ENCODE measurements at places on chromosomes 4 and X.

DNA sequence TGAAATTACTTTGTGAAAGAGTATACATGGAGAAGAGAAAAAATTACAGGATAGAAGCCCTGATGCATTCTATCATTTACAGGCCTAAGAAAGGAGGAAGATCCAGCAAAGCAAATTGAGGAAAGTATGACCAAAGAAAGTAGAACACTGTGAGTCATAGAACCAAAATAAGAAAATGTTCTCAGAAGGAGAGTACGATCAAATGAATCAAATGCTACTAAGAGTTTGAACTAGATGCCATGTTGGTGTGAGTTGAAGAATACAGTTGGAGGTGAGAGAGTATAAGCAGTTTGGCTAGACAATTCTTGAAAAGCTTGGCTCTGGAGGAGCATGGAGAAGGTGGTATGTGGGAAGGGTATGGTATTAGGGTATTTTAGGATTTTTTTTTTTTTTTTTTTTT, 161.8 kb downstream of the RPA4 start:
- no peak for DNase-seq

GRCh38 chr4:136731025-136731424, 801.3 kb downstream of the PCDH18 start:
- no peak for DNase-seq

GRCh38 chr4:2095236-2096072, 36.3 kb downstream of the NAT8L start:
- DNase-seq: no peak

DNA sequence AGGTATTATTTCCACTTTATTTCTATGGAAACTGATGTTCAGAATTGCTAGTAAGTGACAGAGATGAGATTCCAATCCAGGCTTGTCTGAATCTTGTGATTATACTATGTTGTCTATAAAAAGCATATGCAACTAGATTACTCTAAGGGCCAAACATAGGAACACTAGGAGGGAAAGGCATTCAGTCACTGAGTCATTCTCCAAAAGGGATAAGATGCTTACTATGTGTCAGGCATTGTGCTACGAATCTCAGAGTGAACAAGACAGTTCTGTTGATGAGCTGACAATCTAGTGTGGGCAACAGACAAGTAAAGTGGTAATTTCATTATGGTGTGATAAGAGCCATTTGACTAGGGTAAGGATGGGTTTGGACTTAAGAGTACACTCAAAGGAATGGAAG, 77.2 kb downstream of the RASL11B start:
- DNase-seq: no peak

DNA sequence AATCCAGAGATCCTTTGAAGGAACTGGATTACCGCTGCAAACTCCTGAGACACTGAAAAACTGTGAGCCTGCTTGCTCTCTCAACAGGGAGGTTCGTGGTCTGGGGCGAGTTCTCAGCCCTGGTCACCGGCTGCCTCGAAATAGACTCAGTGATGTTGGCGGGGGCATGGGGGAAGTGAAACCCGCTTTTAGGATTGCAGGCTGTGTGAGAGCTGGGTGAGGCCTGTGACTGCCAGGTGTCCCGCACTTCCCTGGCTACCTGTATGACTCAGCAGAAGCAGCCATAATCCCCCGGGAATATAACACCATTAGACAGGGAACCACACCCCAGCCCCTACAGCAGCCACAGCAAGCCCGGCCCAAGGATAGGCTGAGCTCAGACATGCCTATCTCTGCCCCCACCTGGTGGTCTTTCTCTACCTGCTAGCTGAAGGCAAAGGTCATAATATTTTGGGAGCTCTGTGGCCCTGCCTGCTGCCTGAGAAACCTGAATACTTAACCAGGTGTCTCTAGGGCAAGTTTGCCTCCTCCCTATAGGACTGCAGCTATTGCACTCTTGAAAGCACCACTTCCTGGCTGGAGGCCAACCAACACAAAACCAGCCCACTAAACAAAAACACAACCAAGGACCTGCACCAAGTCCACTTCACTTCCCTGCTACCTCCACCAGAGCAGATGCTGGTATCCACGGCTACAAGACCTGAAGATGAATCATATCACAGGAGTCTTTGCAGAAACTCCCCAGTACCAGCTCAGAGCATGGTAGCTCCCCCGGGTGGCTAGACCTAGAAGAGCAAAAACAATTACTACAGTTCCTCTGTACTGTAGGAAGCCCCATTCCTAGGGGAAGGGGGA, 202.0 kb downstream of the RRAGB start:
- no peak for DNase-seq

DNA sequence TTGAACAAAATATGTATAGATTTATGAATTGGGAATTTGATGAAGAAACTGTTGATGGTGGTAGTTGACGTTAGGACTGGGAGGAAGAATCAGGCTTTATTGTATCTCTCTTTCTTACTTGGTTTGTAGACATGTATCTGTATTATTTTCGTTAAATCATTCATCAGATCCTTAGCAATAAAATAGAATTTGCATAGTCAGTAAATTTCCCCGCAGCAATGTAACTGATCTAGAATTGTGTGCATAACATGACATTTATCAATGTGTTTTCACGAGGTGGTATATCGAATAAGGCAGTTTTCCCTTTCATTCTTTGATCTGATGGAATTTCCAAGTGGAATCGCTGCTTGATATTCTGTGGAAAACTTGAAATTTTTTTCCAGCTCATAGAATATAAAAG, 308.8 kb downstream of the SPRY1 start:
- no peak for DNase-seq

GRCh38 chr4:162046135-162046534, 117.7 kb downstream of the FSTL5 start:
- no peak for DNase-seq

GRCh38 chr4:150082241-150082640, 4.0 kb downstream of the DCLK2 start:
- no peak for DNase-seq

- DNase-seq: no peak
Measured at GRCh38 chr4:105556206-105556605, 3.8 kb downstream of the ARHGEF38 start.

- no peak for DNase-seq
Measured at GRCh38 chr4:123352240-123352945, 44.2 kb upstream of the SPRY1 start.

DNA sequence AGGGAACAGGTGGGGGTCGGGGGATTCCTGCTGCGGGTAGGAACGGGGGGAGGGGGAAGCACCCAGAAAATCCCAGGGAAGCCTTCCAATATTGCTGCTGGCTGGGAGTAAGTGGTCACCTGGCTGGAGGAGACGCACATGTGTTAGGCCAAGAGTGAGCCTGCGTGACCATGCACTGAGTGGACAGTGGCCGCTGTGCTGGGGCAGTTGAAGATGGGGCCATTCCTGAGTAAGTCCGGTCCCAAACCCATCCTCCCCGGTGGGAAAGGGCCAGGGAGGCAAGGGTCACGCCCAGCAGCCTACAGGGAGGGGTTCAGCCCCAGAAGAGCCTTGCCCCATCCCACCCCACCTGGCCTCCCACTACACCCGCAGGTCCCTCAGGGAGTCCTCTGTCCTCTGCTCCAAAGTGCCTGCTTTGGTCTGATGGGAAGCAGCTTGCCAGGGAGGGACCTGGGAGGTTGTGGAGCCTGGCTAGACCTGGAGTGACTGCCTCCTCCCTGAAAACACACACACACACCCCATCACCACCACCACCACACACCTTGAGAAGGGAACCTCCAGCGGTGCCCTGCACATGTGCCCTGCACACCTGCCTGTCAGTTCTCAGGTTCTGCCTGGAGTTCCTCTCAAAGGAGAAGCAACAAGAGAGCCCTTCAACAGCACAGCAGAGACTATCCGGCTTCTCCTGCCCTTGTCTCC, 6.1 kb downstream of the L1CAM start:
- no peak for DNase-seq

DNA sequence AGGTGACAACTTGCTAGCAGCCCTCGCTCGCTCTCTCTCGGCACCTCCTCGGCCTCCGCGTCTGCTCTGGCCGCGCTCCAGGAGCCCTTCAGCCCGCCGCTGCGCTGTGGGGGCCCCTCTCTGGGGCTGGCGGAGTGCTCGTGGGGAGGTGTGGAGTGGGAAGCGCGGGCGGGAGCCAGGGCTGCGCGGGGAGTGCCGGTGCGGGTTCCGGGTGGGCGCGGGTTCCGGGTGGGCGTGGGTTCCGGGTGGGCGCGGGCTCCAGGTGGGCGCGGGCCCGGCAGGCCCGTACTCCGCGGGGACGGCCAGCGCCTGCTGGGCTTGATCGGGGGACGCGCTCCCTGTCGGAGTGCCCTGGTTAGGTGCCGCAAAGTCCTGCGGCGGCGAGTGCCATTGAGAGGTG, 384.3 kb downstream of the GPM6A start:
- no peak for DNase-seq

GRCh38 chr4:8558080-8558960, 21.9 kb upstream of the GPR78 start:
- DNase-seq: no peak

DNA sequence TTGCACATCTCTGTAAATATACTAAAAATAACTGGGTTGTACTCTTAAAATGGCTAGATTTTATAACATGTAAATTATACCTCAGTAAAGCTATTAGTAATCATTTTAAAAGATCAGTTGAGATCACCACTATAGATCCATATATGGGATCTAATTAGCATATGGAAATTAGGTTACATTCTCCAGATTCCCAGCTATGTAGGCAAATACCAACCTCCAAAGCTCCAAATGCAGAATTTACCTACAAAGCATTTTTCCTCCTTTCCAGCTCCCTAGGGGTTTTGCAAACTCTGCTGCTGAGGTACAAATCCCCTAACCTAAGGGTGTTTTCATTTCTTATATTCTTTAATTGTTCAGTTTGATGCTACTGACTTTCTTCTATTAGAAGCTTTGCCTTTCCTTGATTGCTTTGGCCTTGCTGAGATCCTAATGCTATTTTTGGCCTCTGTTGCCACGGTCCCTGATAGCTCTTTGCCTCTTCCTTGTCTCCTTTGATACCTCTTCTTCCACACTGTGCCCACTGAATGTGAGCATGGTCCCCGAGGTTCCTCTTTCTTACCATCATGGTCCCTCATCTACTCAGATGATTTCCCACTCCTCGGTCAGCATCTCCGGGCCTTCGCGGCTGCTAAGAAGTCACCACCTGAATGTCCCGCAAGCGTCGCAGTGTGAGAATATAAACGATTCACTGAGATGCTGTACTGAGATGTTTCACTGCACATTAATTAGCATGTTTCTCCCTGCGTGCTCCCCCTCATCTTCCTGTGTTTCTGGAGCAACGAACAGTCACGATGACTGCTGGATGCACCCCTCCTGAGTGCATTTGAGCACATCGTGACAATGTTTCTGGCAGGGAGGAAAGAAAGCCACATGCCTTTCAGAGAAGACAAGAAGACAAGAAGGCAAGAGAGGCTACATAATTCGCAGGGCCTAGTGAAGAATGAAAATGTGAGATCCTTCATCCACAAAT, 23.8 kb downstream of the ENPP6 start:
- DNase-seq: no peak

DNA sequence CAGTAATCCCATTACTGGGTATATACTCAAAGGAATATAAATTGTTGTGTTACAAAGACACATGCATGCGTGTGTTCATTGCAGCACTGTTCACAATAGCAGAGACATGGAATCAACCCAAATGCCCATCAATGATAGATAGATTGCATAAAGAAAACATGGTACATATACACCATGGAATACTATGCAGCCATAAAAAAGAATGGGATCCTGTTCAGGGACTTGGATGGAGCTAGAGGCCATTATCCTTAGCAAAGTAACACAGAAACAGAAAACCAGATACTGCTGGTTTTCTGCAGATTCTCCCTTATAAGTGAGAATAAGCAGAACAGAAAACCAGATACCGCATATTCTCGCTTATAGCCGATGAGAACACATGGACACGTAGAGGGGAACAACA, 43.5 kb downstream of the FAM193A start:
- DNase-seq: no peak

- no peak for DNase-seq
Measured at GRCh38 chr4:80017125-80017854, 55.7 kb downstream of the ANTXR2 start.

DNA sequence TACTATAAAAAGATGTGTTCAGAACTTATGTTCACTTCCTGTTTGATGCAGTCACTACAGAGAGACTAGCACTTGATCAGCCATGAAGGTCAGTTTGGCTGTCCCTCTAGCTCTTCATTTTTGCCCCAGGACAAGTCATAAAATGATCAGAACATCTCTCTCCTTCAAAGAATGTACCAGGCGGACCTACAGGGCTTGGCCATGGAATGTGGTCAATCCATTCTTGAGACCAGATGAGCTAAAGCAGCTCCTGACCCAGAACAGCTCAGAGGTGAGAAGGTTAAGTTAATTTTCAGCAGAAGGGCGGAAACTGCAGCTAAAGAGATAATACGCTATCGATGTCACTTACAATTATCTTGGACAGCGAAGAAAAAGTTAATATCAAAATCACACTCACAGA, 49.2 kb upstream of the TAB3 start:
- no peak for DNase-seq

- DNase-seq: no peak
Measured at GRCh38 chrX:11241720-11242119, 51.5 kb upstream of the AMELX start.

DNA sequence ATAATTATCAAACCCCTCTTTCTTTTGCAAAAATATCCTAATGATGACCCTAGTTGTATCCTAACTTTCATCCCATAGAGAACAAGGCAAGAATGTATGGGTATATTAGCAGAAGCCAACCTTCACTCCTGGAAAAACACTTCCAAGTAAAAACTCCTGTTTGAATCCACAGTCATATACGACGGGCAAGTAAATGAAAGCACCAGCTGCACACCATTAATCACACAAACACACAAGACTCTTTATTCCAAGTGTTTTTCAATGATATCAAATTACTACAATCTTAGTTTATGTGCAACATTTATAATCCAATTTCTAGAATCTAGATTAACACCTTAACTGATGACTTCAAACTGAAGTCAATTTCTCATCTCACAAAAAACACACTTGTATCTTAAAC, 22.9 kb downstream of the ACSL4 start:
- no peak for DNase-seq

DNA sequence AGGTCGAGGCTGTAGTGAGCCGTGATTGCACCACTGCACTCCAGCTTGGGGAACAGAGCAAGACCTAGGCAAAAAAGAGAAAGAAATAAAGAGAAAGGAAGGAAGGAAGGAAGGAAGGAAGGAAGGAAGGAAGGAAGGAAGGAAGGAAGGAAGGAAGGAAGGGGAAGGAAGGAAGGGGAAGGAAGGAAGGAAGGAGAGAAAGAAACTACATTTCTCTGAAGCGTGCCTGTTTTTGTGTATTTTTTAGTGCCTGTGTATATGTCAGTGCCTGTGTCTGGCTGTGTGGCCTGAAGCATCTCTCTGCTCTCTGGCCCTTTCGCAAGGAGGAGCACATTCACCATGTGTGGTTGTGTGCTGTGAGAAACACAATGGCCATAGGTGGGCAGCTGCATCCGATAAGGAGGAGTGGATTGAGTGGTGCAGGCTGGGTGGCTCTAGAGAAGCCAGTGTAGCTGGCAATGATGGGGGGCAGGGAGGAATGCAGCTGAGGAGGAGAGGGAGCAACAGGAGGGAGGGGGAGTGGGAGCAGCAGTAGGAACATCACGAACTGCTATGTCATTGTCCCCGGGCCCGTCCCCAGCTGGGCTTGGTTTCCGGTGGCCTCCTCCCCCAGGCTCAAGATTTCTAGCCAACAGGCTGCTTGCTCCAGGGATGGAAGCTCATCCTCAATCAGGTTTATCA, 11.4 kb downstream of the SYN1 start:
- DNase-seq: no peak

GRCh38 chr4:127141856-127142255, 490.9 kb upstream of the INTU start:
- DNase-seq: no peak

Data from retina (tissue), 1 donor.